ENCODE measurements at places on chromosomes 7 and 10.

- DNase-seq, result no peak
These were observed 37.9 kb upstream of the AFAP1L2 start for GRCh38 chr10:114442091-114442630.

DNA sequence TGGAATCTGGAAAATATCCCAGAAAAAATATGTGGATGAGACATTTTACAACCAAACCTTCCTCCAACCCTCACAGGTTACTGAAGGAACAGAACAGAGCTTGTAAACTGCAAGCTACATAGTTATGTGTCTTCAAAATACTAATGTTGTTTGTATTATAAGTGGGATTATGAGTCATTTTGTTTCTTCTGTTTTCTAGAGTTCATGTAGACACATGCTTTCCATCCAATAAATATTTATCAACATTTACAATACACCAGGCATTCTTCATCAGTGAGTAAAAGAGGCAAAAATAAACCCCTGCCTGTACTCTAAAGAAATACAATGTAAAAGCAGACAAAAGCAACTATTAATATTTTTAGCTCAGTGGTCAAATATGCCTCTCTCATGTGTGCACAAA lies 38.0 kb upstream of the TES start:
- DNase-seq, result no peak

GRCh38 chr10:5013385-5013784 lies 9.7 kb upstream of the AKR1C2 start:
- no peak for DNase-seq

DNA sequence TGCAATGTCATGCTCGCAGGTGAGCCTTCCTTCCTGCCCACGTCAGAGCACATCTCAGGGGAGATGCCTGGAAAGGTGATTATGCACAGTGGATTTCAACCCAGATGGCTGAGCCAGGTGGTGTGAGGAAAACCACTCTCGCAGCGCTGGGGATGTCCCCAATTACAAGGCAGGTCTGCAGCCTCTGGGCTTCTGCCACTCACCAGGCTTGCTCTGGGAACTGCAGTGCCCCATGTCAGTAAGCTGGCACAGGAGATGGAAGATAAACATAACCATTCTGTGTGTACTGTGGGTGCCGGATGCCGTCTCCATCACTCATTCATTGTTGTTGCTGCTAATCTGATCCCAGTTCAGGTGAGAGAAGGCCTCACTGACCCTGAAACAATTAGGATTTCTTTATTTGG lies 222.9 kb upstream of the PITRM1 start:
- no peak for DNase-seq

- no peak for DNase-seq
These were observed 85.9 kb downstream of the PRKAG2 start for GRCh38 chr7:151790830-151791620.

- peak; percentile 46 for DNase-seq
These were observed 3.6 kb downstream of the FAM53B start for GRCh38 chr10:124740369-124741280.

GRCh38 chr7:7180725-7181449 lies 1.5 kb upstream of the C1GALT1 start:
- DNase-seq, result no peak

DNA sequence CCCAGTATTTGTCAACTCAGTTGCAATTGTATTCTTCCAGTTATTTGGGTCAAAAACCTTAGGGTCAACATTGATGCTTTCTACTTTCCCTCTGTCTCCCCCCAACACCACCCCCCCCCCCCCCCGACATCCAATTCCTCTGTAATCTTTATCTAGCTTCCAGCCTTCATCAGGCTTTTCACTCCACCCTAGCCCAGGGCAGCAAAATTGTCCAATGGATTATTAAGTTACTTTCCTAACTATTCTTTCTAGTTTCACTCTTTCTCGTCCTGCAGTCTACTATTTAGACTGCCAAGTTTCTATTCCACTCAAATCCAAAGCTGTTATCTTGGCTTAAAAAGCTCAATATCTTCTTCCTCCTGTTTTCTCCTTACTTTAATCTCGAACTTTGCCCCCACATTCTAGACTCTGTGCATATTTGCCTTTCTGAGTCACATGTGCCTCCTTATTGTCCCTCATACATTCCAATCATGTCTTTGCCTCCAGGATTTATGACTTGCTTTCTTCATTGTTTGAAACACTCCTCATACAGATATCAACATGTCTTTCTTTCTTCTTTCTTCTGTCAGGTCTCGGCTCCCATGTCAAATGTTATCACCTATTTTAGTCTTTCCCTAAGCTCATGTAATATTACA lies 196.6 kb upstream of the TMEM196 start:
- DNase-seq, result no peak

DNA sequence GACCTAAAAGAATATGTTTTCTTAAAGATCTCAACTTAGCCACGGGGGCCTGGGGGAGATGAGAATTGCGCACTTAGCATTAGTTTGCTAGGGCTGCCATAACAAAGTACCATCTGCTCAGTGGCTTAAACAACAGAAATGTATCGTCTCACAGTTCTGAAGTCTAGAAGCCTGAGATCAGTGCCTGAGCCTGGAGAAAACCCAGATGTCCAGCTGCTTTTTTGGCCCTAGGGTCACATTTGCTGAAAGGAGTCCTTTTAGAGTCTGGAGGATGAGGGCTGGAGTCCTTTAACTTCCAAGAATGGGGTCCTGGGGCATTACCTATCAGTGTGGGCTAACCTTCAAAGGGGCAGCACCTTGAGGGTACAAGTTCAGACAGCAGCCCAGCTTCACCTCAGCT lies 48.2 kb downstream of the SMURF1 start:
- no peak for DNase-seq

- no peak for DNase-seq
These were observed 286.1 kb upstream of the C7orf33 start for GRCh38 chr7:148304456-148304855.

- no peak for DNase-seq
These were observed 232 bp upstream of the GRID1 start for GRCh38 chr10:86366902-86367151.

GRCh38 chr7:157668221-157668883 lies 331.5 kb downstream of the DNAJB6 start:
- no peak for DNase-seq

- no peak for DNase-seq
These were observed 89.3 kb upstream of the ADRB1 start for GRCh38 chr10:113954409-113954808.

GRCh38 chr10:1395025-1395480 lies 338.9 kb downstream of the WDR37 start:
- no peak for DNase-seq

DNA sequence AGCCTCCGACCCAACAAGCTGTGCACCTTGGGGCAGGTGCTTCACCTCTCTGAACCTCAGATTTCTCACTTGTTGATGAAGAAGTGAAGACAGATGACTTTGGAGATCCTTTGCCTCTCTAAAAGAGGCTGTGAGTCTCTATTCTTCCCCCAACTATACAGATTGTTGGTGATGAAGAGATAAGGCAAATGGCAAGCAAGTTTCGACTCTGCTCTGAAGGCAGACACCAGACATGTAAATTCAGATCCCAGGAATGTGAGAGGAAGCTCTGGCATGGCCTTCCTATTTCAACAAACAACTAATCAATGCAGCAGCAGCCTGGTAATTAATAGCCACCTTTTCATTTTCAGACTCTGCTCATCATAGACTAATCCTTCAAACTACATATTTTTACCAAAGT lies 74.2 kb upstream of the EGR2 start:
- DNase-seq, result no peak

- no peak for DNase-seq
These were observed 45.4 kb downstream of the AMPH start for GRCh38 chr7:38585572-38586354.

GRCh38 chr7:30173058-30173897 lies 38.5 kb downstream of the MTURN start:
- no peak for DNase-seq

DNA sequence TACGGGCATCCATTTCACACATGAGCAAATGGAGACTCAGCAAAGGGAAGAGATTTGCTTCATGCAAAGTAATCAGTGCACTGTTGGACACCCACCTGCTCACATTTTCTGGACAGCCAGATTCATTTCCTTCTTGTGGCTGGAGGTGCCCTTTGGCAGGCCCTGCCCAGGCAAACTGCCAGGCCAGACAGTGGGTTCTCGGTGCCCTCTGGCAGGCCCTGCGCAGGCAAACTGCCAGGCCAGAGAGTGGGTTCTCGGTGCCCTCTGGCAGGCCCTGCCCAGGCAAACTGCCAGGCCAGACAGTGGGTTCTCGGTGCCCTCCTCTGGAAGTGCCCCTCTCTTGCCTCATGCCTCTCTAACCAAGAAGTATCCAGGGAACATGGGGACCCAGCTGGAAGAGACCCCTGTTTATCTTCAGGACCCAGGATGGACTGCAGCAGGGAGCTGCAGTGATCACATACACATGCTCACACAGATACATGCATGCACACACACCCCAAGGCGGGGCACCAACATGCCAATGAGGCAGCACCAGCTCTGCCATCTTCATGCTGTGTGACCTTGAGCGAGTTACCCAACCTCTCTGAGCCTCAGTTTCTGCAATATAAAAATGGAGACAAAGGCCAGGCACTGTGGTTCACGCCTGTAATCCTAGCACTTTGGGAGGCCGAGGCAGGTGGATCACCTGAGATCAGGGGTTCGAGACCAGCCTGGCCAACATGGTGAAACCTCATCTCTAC lies 67.1 kb downstream of the OAT start:
- DNase-seq, result no peak

- DNase-seq, result no peak
These were observed 219.8 kb downstream of the MAD1L1 start for GRCh38 chr7:2012981-2013380.

DNA sequence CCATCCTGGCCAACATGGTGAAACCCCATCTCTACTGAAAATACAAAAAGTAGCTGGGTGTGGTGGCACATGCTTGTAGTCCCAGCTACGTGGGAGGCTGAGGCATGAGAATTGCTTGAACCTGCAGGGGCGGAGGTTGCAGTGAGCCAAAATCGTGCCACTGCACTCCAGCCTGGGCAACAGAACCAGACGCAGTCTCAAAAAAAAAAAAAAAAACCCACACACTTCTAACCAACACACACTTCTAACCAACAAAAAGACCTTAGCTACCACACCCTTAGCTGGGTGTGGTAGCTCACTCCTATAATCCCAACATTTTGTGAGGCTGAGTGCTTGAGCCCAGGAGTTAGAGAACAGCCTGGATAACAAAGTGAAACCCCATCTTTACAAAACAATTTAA lies 33.9 kb upstream of the SPOCK2 start:
- no peak for DNase-seq

GRCh38 chr7:40859965-40860543 lies 725.2 kb downstream of the SUGCT start:
- DNase-seq, result no peak

DNA sequence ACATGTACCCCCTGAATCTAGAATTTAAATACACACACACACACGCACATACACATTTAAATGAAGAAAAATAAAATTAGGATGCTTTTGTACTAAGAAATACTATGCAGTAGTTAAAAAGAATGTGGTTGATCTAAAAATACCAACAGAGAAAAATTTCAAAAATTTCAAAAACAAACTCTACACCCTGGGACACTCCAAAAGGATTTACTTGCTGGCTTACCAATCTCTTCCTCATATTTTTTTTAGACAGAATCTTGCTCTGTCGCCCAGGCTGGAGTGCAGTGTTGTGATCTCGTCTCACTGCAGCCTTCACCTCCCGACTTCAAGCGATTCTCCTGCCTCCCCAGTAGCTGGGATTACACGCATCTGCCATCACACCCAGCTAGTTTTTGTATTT lies 80.9 kb downstream of the HIP1 start:
- DNase-seq, result no peak

- DNase-seq, result no peak
These were observed 136.1 kb downstream of the HECW1 start for GRCh38 chr7:43248553-43248952.

- DNase-seq, result no peak
These were observed 78.5 kb upstream of the PDCD4 start for GRCh38 chr10:110793128-110793812.

DNA sequence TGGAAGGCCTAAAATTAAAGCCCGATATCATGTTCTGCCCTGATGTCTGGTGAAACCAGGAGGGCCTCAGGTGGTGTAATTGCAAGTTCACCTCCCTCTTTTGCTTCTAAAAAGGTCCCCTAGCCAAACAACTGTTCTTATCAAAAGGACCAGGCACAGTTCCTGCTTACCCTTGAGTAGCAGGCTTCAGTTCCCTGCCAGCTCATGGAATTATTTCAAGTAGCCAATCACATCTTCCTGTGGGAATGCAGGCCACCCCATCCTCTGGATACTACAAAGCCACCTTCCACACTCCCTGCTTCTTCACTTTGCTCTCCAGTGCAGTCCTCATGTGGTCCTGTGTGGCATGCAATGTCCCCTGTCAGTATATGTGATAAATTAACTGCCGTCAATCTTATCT lies 97.7 kb upstream of the GALNT17 start:
- DNase-seq, result no peak

GRCh38 chr10:33781606-33782395 lies 447.3 kb upstream of the NRP1 start:
- no peak for DNase-seq

DNA sequence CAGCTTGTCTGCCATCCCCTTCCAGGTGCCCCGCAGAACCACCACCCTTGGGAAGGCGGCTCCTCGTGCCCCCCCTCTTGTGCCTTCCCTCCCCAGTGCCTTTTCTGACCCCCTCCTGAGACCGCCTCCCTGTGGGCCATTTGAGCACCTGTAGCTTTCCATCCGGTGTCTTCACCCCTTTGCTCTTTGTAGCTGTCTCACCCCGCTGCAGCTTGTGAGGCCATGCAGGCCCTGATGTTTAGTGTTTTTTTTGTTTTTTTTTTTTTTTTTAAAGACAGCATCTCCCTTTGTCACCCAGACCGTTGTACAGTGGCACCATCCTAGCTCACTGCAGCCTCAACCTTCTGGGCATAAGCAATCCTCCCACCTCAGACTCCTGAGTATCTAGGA lies 52.5 kb downstream of the CUX1 start:
- no peak for DNase-seq

DNA sequence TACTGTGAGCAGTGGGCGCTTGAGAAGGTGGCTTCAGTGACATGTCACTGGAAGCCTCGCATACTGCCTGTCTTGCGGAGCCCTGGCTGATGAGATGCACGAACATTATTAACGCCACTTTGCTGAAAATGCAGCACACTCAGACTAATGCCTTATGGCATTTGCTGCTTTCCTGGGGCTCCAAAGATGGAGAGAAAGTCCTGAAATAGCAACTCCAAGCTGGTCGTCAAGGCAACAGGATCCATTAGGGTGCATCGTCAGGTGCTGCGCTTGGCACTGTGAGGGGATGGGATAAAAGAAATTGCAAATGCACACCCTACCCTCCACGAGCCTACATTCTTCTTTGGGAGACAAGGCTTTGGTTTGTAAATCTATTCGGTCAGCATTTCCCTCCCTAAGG lies 592.5 kb downstream of the TYW1 start:
- no peak for DNase-seq

DNA sequence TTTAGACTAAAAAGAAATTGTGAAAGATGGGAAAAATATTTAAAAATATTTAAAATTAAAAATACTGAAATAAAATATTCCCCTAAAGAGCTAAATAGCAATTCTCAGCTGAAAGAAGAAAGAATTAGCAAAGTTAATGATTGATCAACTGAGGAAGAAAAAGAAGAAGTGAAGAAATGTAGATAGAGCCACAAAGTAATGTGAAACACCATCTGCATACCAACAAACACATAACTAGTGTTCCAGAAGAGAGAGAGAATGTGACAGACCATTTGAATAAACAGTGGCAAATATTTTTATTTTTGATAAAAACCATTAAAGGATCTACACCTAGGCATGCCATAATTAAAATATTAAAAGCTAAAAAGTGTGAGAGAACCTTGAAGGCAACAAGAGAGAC lies 784.5 kb upstream of the ZWINT start:
- DNase-seq, result no peak

GRCh38 chr7:30894866-30895605 lies 16.6 kb upstream of the AQP1 start:
- peak; percentile 40 for DNase-seq
